ENCODE measurements at places on chromosomes 2 and 18.

- no peak for DNase-seq
These were observed 50.6 kb upstream of the TFCP2L1 start for GRCh38 chr2:121335294-121336290.

GRCh38 chr2:88416016-88416663 lies 36.4 kb downstream of the FOXI3 start:
- DNase-seq = no peak

DNA sequence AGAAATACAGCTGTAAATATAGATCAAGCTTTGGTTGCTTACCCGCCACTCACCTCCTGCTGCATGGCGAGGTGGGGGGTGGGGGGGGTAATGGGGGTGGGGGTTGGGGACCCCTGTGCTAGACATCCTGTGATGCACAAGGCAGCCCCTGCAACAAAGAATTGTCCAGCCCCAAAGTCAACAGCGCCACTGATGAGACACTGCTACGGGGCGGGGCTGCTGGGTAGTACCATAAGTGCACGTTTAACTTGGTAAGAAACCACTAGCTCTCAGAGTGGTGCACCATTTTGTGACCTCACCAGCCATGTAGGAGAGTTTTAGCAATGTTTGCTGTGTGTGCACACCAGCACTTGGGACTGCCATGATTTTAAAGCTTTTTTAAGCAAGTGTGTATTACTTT lies 40.3 kb downstream of the SNORC start:
- no peak for DNase-seq

GRCh38 chr18:77057006-77057395 lies 75.6 kb downstream of the MBP start:
- no peak for DNase-seq

GRCh38 chr2:180443888-180444287 lies 436.8 kb upstream of the CWC22 start:
- DNase-seq = no peak

All from T1000 (cell line).